ENCODE measurements at places on chromosomes 13 and 19. TPM values are rescaled to one million over a fixed set of nuclear protein-coding genes. Genes with fewer than 3 reads are reported as not detected.

DNA sequence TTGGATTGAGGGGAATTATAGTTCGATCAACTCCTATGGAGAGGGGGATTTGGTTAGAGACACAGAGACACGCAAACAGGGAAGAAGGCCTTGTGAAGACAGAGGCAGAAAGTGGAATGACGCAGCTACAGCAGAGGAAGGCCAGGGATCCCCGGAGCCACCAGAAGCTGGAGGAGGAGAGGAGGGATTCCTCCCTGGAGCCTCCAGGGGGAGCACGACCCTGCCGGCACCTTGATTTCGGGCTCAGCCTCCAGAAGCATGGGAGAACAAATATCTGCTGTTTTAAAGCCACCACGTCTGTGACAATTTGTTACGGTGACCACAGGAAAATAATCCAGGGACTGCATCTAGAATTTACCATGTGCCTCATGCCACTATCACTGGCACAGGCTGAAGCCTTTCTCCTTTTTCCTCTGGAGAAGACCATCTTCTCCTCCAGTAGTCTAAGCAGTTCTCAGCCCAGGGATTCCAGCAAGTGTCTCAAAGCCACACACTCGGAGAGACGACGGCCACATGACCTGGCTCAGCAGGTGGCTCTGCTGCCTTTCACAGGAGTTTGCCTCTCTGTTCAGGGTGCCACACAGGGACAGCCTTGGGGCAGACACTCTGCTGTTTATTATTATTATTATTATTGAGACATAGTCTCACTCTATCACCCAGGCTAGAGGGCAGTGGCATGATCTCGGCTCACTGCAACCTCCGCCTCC lies 39.9 kb upstream of the CCNE1 start:
- peak; percentile 30 for ATAC-seq

- ATAC-seq = peak; percentile 34
Observed at GRCh38 chr19:48837051-48837524, 797 bp upstream of the HSD17B14 start.

DNA sequence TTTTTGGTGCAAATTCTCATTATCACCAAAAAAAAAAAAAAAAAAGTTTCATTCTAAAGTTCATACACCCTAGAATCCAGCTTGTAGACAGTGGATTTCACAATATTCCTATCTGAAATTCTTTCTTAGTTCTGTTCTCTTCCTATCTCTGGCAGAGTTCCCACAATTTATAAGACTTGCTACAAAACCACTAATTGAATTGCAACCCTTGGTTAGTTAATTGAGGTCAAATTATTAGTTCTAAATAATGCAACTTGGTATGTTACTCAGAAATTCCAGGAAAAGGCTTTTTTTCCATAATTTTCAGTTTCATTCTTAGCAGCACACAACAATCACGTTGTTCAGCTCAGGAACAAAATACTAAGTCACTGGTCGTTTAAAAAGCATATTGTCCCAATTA lies 58.5 kb downstream of the SPATA13 start:
- no peak for ATAC-seq

- no peak for ATAC-seq
Observed at GRCh38 chr13:73532987-73533510, 474.2 kb downstream of the KLF5 start.

DNA sequence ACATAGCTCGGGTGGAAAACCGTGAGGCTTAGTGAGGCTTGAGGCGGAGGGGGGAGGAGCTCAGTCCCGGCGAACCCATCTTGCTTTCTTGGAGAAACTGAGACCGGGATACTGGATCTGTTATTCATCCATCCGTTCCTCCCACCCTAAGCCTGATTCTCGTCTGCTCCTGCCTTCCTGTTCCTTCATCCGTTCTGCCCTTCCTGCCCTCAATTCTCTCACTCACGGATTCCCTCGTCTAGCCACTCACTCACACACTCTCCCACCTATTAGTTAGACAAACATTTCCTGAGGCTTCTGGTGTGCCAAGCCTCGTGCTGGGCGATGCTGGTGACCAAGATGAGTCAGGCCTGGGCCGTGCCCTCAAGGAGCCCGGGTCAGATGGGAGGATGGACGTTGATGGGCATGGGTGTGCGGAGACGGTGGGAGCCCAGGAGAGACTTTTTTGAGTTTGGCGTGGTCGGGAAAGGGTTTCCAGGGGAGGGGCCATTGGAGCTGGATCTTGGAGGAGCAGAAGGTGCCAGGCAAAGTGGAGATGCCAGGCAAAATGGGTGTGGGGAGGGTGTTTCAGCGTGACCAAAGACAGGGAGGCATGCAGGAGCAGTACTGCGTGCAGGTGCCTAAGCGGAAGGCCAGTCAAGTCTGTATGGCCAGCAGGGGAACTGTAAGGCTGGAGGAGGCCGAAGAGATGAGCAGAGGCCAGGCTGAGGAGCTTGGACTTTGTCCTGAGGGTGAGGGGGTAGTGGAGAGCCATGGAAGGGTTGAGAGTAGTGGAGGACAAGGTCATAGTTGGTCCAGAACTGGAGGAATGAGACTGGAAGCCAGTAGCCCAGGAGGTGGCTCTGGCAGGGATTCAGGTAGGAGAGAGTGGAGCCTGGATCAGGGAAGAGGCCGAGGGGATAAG lies 7.4 kb upstream of the CNFN start:
- ATAC-seq = peak; percentile 12

DNA sequence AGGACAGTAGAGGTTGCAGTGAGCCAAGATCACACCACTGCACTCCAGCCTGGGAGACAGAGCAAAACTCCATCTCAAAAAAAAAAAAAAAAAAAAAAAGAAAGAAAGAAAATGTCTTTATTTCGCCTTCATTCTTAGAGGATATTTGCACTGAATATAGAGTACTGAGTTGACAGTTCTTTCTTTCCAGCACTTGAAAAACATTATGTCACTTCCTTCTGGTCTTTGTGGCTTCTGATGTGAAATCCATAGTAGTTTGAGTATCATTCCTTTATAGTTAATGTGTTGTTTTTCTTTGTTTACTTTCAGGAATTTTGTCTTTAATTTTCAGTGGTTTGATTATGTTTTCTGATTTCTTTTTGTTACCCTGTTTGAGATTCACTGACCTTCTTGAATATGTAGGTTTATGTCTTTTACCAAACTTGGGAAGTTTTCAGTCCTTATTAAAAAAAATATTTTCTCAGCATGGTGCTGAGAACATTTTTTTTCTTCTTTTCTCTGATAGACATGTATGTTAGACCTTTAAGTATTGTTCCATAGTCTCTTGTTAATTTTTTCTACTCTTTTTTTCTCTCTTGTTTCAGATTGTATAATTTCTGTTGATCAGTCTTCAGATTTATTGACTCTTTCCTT lies 50.1 kb downstream of the PCCA start:
- ATAC-seq = no peak

DNA sequence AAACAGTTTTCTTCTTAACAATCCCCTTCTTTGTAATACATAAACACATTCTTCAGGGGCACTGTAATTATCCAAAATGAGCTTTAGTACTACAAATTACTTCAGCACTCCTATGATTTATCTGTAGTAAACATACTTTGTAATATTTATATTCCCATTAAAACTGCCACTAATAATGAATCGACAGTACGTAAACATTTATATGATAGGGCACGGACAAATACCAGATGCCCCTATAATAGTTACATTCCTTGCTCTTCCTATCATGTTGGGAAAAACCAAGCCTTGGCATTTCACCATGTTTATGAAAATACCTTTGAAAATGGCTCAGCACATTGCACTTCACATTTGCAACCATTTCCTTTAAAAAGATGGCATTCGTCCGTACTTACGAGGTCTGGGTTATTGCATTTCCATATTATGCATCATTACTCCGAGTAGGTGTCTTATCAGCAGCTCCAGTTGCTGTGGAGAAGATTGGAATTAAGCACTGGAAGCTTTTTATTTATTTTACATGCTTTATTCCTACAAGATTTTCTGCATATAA lies 1043.4 kb downstream of the DIAPH3 start:
- ATAC-seq = no peak

DNA sequence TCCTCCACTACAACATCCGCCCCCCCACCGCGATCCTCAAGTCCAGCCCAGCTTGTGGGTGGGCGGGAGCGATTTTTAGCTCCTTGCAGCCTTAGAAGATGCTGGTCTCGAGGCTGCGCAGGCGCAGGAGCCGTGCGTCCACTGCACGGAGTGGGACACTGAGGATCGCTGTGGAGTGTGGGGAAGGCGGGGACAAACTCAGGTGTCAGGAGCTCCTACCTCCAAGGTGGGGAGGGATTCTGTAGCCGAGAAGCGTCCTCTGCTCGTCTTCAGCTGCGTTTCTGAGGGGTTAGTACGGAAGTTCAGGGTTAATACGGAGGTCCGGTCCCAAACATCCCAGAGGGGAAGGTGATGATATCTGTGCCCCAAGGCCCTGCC lies at the start of gene RTBDN:
TSS of gene RTBDN (minus strand) at position 14 of the 378 bp plus-strand sequence. CDS start 4,600 bp downstream, outside the sequence.
- ATAC-seq = no peak

GRCh38 chr19:41871573-41872383 lies 5.3 kb upstream of the CD79A start:
- ATAC-seq = peak; percentile 12

DNA sequence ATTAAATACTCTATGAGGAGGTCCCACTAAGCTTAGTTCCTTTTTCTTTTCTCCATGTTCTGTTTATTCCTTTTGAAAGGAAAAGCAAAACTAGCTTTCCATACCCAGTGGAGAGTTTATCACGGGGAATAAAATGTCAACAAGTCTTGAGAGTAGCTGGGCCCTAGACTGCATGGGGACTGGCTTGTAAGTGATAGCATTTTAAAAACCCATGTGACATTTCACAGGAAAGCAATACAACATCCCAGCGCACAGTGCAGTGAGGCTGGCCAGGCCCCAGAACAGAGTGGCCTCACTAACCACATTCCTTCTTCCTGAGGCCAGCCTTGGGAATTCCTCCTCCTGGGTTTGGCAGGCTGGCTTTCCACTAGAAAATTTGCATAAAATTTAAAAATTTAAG lies 149.8 kb downstream of the DLEU7 start:
- no peak for ATAC-seq

DNA sequence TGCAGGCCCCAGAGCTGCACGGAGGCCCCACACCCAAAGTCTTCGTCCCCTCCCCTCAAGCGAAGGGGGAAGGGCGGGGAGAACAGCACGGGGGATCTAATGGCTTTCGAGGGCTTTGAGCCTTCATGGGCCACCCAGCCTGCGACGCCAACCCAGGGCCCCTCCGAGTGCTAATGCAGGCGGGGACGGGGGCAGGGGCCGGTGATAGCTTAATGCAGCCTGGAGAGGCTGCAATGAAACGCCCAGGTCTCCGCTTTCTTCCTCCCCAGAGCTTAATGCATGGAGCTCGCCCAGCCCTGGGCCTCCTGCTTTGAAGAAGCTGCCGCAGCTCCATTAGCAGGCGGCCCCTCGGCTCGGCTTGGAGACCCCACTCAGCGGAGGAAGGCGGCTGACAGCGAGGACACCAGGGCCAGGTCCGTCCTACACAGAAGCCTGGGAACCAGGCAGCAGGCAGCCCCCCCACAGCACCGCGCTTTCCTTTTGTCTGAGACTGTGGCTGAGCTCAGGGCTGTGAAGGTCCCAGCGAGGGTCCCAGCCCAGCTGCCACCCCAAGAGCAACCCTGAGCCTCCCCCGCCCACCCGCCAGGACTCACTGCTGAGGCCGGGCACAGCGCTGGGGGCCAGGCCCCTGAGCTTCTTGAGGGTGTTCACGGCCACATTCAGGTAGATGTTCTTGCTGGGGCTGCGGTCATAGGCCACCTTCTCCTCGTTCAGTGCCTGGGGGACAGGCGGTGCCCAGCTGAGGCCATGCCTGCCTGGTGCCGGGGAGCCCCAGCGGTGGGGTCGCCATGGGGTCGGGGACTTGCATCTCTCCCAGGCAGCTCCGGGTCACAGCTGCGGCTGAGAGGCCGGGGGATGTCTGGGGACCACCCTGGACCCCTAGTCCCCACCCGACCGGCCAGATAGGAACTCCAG lies 7.5 kb upstream of the ATP8B3 start:
- ATAC-seq = no peak

GRCh38 chr19:47187797-47188196 lies 43.2 kb downstream of the BBC3 start:
- ATAC-seq = no peak

GRCh38 chr19:18274219-18274780 lies at the start of gene IQCN:
IQCN (minus strand) TSS chr19:18274452; CDS start chr19:18269478, 4,974 bp downstream.
- ATAC-seq = peak; percentile 51

- ATAC-seq = no peak
Observed at GRCh38 chr13:106859533-106859904, 291.6 kb upstream of the ARGLU1 start.

GRCh38 chr13:50130123-50130946 lies 115.1 kb downstream of the KCNRG start:
- no peak for ATAC-seq

DNA sequence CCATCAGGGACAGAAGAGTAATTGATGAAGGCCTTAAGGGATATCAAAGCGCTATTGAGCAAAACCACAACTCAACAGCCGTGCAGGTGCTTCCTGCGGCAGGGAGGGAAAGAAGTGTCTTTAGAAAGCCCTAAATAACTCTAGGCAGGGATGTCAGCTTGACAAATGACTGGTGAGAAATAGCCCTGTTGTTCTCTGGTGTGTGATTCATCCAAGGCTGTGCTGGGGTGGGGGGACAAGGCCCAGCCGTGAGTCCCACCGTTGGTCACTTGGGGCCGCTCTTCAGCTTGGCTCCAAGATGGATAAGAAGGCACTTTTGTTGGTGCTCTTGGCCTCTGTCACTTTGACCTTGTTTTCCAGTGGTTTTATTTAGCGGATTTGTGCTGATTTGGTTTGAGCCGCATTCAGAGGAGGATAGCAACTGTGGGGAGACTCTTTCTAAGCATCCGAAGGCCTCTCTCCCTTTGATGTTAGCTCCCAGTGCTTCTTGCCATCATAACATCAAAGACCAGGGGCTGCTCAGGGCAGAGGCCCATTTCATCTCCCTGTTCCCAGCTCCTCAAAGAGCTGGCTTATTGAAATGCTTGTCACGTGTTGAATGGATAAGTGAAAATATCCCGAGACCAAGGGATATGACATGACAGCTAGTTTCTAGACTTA lies 130.3 kb upstream of the SERP2 start:
- peak; percentile 83 for ATAC-seq

GRCh38 chr13:88115976-88116375 lies 444.8 kb downstream of the SLITRK5 start:
- ATAC-seq = no peak

GRCh38 chr19:4108767-4109625 lies 14.9 kb downstream of the MAP2K2 start:
- ATAC-seq = peak; percentile 38

GRCh38 chr13:20193162-20193906 lies 596 bp upstream of the GJB2 start:
- no peak for ATAC-seq

DNA sequence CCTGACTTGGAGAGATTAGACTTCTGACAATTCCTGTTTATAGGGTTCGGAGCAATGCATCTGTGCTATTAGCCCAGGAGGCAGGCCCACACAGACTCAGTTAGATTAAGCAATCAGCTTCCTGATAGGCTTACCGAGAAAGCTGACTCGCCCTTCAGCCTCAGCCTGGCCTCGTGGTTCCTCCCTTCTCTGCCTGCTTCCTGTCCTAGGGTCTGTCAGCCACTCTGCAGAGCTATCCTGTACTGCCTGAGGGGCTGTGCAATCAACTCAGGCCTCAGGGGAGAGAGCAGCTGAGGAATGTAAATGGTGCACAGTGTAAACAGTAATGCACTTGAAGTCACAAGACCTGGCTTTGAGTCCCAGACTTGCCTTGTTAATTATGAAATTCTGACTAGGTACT lies 30.7 kb downstream of the HTR2A start:
- ATAC-seq = peak; percentile 37

- ATAC-seq = no peak
Observed at GRCh38 chr19:46365561-46365960, 18.7 kb downstream of the PPP5C start.

SHANK1 gene
- total RNA-seq = 0.04 TPM

PCDH17 gene
- 2.1 TPM for total RNA-seq

PSENEN gene
- 56.9 TPM for total RNA-seq

CAB39L gene
- total RNA-seq = 11.8 TPM

FBXO17 gene
- 4.7 TPM for total RNA-seq

ESD gene
- 72.2 TPM for total RNA-seq

PSG1 gene
- total RNA-seq = not detected

SHISA2 gene
- total RNA-seq = 0.16 TPM

ZNF254 gene
- 5.9 TPM for total RNA-seq

ZNF569 gene
- total RNA-seq = 1.9 TPM

Data from esophagus mucosa (tissue), 1 donor.